ENCODE measurements at places on chromosomes 5 and 9.
A peak's percentile ranks its signal among the peaks of the same experiment; 100 is the strongest.

GRCh38 chr9:100489836-100490235 is 16.9 kb downstream of the TMEFF1 start:
- DNase-seq: no peak

- DNase-seq: no peak
Observed at GRCh38 chr9:123872710-123873109, 57.2 kb downstream of the DENND1A start.

DNA sequence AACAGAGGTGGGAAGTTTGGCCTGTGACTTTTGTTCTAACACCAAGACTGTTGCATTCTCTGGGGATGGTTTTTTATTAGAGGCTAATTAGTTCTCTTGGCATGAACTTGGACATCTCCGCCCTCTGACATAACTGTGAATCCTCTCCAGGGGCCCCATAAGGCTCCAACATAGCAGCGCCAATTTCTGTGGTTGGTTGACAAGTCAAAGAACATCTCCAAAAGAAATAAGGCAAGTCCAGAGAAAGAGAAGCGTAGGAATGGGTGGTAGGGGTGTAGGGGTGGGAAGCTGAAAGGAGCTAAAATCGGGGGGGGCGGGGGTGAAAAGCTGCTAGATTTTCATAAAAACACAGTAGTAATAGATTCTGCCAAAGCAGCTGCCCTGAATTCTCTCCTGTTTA is 81.0 kb upstream of the DAB2 start:
- DNase-seq: no peak

- DNase-seq: no peak
Observed at GRCh38 chr9:93578844-93579243, 2.5 kb downstream of the PHF2 start.

- no peak for DNase-seq
Observed at GRCh38 chr5:92633875-92634487, 947.0 kb downstream of the NR2F1-AS1 start.

DNA sequence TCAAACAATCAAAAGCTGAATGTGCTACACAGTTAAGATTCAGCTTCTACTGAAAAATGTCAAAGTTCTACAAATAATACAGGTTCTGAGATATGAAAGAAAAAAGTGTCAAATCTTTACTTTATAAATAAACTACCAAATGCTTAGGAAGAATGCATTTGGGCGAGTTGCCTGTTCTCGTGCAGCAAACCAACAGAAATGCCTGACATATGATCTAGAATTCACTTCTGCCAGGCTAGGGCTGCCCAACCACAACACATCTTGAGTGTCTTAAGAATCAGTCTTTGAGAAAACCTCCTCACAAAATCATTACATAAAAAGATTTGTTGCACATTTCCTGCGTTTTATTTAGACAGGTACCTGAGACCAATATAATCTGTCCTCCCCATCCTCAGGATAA is 42.2 kb downstream of the ANKH start:
- no peak for DNase-seq

GRCh38 chr5:86879086-86879485 is 261.3 kb downstream of the COX7C start:
- no peak for DNase-seq

GRCh38 chr5:15249152-15249551 is 250.8 kb upstream of the FBXL7 start:
- DNase-seq: no peak

GRCh38 chr5:115857626-115858349 is 16.1 kb downstream of the AP3S1 start:
- DNase-seq: no peak

DNA sequence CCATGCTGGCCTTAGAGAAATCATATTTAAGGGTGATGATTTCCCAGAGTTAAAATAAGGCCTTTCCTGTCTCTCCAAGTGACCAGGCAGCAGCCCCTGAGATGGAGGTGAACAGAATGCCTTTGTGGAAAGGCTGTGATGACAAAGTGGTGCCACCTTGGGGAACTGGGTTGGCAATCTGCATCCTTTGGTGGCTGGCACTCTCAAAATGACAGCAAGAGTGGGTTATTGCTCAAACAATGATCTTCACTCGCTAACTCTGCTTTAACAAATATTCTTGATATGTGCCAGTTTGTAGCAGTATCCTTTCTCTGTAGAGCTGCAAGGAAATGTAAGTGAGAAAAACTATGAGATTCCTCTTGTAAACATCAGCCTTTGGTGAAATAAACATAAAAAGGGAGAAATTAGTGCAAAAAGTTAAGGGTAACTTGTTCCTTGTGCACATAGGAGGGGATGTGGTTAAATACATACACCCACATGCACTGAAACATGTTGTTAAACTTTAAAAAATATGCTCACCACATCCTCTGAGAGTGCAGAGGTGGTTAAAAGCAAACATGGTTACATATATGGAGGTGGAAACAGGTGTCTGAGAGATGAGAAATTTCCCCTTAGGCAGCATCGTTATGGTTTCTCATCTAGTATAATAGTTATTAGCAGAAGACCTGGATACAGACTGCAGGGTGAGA is 373.4 kb upstream of the CTNND2 start:
- no peak for DNase-seq

DNA sequence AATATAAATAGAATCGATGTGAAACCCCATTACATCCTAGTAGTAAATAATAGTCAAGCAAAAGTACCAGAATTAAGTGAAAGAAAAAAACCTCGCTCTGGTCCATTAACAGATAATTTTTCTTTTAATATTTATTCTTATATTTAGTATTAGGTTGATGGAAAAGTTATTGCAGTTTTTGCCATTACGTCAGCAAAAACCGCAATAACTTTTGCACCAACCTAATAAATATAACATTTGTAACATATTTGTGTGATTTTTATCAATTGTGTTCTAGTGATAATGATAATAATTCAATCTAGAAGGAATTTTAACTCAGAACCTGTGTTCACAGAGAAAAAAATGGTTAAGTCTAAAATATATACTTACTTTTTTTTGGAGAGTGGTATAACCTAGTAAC is 16.1 kb downstream of the RORB start:
- no peak for DNase-seq

GRCh38 chr5:126777257-126777974 is 480 bp downstream of the LMNB1 start:
- DNase-seq: peak; percentile 68

DNA sequence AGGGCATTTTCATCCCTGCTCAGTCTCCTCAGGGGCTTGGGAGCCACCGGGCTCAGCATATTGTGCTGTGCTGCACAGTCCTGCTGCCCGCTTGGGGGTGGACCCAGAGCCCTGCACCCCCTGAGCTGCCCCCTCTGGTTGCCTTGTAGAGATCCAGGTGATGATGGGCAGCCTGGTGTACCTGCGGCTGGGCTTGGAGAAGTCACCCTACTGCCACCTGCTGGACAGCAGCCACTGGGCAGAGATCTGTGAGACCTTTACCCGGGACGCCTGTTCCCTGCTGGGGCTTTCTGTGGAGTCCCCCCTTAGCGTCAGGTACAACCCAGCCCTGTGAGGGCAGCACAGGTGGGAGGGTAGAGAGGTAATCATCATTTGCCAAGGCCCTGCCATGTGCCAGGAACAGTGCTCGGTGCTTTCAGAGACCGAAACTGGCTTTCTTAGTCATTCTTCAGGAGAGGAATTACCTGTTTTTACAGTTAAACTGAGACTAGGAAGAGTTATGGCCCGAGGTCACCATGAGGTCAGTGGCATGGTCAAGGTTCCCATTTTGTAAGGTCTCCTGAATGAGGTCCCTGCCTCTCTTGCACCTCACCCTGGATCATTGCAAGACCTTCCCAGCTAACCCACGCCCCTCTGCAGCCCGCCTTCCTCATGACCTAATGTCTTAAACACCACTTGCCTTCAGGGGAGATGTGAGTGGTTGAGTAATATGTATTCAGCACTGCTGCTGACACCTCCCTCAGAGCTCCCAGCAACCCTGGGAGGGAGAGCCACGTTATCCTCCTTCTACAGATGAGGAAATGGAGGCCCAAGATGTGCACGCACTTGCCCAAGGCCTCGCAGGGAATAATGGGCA is 7.5 kb downstream of the NHP2 start:
- DNase-seq: peak; percentile 60

DNA sequence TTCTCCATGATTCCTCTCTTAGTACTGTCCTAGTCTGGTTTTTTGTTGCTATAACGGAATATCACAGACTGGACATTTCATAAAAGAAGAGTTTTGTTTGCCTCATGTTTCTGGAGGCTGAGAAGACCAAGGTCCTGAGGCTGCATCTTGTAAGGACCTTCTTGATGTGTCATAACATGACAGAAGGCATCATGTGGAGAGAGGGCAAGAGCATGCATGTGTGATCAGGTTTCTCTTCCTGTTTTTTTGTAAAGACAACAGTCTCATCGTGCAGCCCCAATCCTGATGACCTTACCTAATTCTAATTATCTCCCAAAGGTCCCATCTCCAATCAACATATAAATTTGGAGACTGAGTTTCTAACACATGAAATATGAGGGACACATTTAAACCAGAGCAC is 108.4 kb downstream of the MSX2 start:
- DNase-seq: no peak

- peak; percentile 25 for DNase-seq
Observed at GRCh38 chr9:92671323-92671722, 1.4 kb upstream of the IPPK start.

GRCh38 chr9:69502671-69503301 is 169.4 kb downstream of the APBA1 start:
- no peak for DNase-seq

DNA sequence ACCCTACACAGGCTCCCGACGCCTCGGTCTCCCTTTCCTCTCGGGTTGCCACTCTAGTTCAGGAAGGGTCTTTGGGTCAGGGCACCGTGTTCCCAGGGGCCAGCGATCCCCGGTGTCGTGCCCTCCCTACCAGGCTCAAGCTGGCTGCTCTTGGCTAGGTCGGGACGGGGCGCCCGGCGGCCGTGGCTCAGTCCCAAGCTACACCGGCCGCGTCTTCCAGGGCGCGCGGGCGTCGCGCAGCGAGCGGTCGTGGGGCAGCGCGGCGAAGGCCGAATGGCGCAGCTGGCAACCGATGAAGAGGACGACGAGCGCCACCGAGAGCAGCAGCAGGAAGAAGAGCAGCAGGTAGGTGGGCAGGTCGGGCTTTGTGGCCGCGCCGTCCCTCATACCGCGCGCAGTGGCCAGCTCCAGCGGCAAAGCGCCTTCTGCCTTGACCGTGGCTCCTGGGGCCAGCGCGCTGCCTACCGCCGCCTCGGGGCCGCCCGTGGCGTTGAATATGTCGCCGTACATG is 892 bp downstream of the SMIM32 start:
- no peak for DNase-seq

DNA sequence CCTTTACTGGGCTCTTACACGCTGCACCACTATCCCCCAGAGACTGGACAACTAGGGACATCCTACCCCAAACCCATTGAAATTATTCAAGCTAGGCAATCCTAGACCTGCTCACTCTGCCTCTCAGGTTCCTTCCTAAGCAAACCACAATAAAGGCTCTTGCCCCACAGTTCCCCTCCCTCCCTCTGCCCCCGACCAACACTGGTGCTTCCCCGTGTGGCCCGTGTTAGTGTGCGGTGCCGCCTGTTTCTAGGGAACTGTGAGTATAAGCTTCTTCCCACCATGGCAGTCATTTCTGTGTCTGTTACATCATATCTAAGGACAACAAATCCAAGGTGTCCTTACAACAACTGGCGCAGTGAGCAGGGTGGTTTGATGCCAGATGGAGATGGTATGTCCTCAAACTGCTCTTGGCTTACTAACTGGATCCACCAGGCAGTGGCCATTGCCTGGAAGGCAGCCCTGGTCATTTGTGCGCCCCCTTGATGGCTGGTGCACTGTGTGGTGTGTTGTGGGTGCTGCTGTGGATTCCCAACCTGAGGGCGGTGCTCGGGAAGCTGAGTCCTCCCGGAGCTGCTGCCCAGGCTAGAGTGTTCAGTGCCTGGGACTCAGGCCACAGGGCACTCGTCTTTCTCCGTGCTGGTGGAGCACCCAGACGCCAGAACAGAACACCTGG is 8.4 kb upstream of the MXD3 start:
- peak; percentile 40 for DNase-seq

Data from suppressor macrophage treated with lipopolysaccharide for 1 hour (primary cell).